CD4-positive, CD25-positive, alpha-beta regulatory T cell (primary cell): ENCODE measurements at places on chromosomes 12 and 14. TPM values are rescaled to one million over a fixed set of nuclear protein-coding genes. Genes with fewer than 3 reads are reported as not detected.

Gene CMKLR1
- total RNA-seq = 1.1 TPM

Gene CCDC60
- not detected for total RNA-seq

Gene POTEM
- total RNA-seq = not detected

Gene TAS2R7
- not detected for total RNA-seq

Gene TRIM9
- total RNA-seq = 0.12 TPM

Gene PLEKHH1
- total RNA-seq = 0.15 TPM

Gene CLEC1B
- total RNA-seq = 2.6 TPM

Gene KLRG1
- total RNA-seq = 4.8 TPM

Gene CRACR2A
- total RNA-seq = 42.9 TPM

Gene PAH
- not detected for total RNA-seq

Gene DAO
- total RNA-seq = not detected

Gene KRT5
- not detected for total RNA-seq
